ENCODE measurements at places on chromosomes 3 and 15.

GRCh38 chr15:27399241-27399640, 428.3 kb downstream of the GABRG3 start:
- no peak for DNase-seq

- DNase-seq: no peak
These were observed 8.1 kb downstream of the B2M start for GRCh38 chr15:44719293-44719999.

GRCh38 chr3:115999001-115999585, 375.8 kb downstream of the GAP43 start:
- DNase-seq: no peak

DNA sequence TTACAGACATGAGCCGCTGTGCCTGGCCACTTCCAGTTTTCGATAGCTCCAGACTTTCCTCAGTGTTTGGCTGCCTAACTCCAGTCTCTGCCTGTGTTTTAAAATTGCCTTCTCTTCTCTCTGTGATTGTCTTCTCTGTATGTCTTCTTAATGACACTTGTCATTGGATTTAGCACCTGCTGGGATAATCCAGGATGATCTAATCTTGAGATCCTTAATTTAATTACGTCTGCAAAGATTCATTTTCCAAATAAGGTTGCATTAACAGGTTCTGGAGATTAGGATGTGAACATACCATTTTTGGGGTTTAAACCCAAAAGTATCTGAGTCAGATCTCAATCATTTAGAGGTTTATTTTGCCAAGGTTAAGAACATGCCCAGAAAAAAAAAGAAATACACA, 222.2 kb upstream of the PDZRN3 start:
- no peak for DNase-seq

DNA sequence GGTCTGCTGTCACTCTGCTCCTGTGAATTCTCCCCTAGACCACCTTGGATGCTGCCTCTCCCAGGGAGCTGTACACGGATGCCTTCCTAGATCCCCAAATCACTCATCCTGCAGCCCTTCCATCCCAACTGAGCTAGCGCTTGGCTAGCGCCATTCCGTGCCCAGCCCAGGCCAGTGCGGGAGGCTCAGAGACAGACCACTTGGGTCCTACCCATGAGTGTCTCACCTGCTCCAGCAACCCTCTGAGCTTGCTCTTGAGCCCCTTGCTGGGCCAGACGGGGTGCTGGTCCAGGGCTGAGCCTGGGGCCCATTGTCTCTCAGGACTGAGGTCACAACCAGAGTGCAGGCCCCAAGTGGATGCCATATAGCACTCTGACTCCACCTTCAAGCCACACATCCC, 17.7 kb downstream of the SH2D7 start:
- no peak for DNase-seq

- no peak for DNase-seq
These were observed 27.1 kb downstream of the KLF15 start for GRCh38 chr3:126329927-126330725.

DNA sequence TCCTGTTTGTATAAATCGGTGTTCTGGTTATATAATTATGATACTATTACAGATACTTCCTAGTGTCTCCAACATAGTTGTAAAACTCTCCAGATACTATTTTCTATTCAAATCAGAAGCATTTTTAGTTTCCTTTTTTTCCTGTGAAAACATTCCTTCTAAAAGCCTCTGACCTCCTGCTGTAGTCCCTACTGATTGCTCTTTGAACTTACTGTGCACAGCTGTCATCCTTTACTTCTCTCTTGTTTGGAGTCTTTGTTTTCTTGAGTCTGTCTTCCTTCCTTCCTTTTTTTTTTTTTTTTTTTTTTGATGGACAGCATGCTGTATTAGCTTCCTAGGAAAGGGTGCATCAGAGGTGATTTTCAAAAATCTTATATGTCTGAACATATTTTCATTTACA, 28.9 kb downstream of the NR2C2 start:
- no peak for DNase-seq

DNA sequence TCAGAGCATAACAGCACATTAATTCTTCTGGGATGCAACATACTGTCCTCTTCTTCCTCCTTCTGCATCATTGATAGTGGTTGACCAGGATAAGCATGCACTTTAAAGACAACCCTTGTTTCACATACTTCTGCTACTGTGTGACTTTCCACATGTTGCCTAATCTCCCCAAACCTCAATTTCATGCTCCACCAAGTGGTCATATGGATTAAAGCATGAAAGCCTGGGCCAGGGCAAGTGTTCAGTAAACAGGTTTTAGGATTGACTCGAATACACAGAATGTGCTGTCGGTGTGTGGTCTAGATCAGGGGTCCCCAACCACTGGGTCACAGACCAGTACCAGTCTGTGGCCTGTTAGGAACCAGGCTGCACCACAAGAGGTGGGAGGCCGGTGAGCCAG, 22.5 kb upstream of the BFSP2 start:
- peak; percentile 30 for DNase-seq

DNA sequence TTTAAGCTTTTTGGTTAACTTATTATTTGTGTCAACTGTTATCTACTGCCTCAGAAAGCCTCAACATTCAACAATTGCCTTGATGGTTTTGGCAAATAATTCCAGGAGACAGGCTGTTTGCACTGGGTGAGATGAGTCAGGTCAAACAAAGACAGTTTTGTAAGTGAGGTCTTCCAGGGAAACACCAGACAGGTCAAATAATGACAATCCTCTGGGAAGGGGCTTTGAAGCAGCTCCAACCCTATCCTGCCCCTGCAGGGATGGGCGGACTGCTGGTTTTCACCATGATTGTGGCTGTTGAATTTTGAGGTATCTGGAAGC, 79.4 kb upstream of the PRR23E start:
- DNase-seq: no peak

- no peak for DNase-seq
These were observed 281.7 kb downstream of the XXYLT1 start for GRCh38 chr3:194989241-194989640.

DNA sequence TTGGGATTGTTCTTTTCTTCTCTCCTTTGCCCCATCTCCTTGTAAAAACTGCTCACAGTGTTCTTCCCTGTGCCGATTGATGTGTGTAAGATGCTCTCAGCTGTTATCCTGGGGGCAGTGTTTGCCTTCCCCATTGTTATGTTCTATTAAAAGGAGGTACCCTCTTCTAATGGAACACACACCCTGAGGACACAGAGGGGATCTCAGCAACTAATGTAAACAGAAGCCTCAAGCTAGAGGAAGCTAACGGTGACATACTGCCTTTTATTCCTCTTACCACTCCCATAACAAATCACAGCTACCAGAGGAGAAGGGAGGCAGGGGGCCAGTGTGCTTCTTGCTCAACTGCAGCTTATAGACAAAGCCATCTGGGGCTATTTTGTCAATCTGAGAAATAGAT, 2.2 kb downstream of the TAGLN3 start:
- no peak for DNase-seq

GRCh38 chr3:66729687-66730393, 229.0 kb upstream of the LRIG1 start:
- no peak for DNase-seq

DNA sequence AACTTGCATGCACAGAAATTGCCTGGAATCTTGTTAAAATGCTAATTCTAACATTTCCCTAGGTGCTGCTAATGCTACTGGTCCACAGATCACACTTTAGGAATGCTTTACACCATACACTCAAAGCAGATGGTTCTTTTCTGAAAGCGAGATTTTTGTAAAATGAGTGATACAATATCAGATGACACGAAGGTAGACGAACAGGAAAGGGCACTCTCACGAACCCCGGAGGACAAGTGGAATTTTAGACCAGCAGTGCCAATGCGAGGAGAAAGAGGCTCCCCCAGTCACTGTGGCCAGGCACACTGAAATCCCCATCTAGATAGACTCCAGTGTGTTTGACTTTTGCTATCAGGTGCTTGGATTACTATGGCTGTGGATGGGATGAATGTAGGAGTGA, 21.0 kb downstream of the FAIM start:
- DNase-seq: no peak

GRCh38 chr3:74546426-74546825, 68.0 kb downstream of the CNTN3 start:
- DNase-seq: no peak

- DNase-seq: peak; percentile 43
These were observed 194.9 kb downstream of the ARRDC4 start for GRCh38 chr15:98155356-98155755.

DNA sequence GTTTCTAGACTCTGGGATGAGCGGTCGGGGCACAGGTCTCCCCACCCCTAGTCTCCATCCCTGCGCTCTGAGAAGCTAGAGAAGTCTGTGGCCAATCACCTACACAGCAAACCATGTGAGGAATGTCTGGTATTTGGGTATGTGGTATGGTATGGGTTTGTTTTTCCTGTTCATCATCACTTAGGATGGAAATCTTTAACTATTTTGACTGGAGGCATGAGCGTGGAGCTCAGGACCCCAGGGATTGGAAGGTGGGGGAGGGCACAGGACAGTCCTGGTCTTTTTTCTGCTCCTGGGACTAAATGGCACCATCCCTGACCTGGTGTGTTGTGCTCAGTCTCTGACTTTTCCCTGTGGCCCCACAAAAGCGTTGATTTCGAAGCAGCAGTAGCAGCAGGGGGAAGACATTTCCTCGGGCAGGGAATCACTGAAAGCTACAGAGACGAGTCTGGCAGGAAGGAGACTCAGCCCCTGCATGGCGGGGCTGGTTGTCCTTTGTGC, 191.7 kb upstream of the TPM1 start:
- DNase-seq: peak; percentile 32

DNA sequence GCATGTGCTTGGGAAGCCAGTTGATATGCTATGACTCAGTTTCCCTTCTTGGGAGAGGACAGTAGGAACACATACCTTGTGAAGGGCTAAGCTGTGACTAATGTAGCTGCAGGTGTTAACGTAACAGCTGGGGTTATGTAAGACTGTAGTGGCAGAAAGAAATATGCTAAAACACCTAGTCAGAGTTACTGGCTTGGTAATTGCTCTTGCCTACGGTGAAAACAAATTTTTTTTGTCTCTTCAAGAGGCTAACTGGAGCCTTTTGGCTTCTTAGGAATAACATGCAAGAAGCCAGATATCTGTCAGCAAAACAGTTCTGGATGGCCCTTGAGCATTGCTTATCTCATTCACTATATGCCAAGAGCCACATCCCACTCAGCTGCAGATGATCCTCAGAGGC, 1.4 kb downstream of the MAPKBP1 start:
- DNase-seq: no peak

DNA sequence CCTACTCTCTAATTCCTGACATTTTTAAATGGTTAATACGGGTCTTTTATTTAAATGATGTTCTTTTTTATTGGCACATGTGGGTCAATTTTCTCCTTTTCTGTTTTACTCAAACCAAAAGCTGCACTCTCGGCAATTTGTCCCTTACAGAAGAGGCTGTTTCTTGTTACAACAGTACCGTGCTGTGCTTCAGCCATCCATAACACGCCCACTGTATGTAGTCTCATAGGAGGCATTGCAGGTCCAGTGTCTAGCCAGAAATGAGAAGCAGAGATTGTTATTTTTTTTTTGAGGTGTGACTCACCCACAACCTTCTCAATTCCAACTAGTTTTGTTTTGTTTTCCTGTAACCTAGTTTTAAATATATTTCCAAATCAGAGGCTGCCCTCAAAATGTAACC, 164.6 kb downstream of the GMNC start:
- DNase-seq: peak; percentile 4

GRCh38 chr3:189269365-189269764, 97.6 kb downstream of the TPRG1 start:
- no peak for DNase-seq

DNA sequence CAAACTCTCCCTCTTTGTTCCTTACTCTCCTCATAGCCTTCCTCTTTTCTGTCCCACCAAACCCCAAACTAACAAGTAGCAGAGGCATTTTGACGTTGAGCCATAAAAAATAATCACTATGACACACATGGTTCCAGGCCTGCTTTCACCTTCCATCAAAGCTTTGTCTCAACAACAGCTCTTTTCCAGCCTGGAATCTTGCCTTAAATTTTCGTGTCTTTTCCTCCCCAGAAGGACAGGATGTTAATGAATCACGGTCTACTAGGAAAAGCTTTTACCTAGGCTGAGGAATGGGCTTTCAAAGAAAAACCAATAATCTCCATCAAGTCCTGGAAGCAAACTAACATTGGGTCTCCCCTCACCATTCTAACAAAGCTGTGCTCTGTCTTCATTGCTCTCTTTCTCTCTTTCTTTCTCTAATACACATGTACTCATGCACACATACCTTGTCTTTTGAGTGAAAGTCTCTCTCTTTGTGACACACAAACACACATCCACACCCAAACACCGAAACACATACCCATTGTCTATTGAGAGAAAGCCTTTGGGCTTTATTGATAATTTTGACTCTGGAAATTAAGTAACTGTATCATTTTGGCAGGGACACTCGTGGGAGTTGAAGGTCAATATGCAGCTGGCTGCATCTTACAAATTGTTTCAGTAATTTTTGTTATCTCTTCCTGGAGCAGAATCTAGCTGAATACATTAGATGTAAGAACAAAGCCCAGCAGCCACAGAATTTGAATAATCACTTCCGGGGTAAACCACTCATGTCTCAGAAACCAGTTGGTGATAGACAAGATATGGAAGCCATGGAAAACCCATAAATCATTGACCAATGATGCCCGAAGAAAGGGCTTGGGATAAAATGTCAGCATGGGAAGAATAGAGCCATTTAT, 107.4 kb upstream of the SLC4A7 start:
- no peak for DNase-seq

DNA sequence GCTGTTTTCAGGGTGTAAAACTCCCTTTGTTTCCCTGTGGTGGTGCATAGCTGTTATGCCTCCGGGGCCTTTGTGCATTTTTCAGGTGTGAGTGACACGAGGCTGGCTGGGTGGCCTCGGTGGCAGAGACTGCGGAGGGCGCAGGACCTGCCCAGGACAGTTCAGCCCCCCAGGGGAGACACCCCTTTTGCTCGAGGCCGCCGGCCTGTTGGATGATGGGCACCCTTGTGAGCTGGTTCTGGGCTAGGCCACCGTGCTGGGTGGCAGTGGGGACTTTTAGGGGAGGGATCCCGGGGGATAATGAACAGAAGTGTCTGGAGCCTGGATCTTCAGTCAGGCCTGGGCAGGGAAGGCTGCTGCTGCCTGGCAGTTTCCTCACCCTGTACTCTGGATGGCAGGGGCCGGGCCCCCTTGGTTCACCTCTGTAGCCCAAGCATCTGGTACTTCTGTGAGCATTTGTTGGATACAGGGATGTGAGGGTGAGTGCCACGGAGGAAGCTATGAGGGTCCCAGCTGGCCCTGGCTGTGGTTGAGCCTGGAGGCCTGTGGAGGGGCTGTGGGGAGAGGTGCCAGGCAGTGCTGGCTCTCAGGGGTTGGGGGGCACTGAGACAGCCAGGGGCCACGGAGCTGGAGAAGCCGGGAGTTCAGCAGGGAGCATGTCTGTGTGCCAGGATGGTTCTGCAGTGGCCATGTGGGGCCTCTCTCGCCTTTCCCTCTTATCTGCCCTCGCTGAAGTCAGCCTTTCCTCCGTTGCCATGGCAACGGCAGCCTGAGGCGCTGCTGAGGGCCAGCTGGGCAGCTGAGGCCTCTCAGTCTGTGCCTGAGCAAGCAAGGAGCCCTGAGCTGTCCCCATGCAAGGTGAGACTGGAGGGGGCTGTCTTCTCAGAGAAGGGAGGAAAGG, 49.0 kb downstream of the KY start:
- DNase-seq: no peak

GRCh38 chr3:43288366-43288765, 2.0 kb downstream of the SNRK start:
- DNase-seq: no peak
